ENCODE measurements at places on chromosomes 12 and 14.

DNA sequence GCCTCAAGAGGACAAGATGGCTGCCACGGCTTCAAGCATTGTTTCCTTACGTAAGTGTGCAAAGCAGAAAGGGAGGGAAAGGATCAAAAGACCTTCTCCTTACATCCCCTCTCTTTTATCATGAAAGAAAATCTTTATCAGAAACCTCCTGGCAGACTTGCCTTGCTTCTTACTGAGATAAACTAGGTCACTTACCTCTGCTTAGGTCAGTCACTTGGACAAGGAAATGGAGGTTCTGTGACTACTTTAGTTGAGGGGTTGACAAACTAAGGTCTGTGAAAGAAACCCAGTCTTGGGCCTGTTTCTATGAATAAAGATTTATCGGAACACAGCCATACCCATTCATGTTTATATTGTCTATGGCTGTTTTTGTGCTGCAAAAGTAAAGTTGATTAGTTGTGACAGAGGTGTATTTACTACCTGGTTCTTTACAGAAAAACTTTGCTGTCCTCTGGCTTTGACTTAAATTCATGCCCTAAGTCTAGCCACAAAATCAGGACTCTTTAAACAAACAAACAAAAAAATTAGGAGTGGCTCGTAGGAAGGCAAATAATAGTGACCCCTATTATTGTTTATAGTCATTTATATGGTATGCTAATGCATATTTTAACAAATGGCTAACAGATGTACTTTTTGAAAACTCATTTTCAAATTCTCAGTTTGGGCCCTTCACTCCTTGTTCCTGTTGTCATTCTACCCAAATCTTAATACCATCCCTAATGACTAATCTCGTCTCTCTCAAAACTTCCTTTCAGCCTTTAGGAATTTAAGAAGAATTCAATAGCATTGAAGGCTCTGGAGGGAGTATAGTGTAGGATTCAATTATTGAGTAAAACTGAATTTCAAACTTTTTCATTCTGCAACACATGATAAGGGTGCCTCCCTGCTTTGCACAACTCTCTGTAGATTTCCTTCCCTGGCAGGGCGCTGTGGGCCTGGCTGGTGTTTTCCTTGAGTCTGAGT lies 42.0 kb upstream of the ATP2B1 start:
- DNase-seq: no peak

- DNase-seq: no peak
These were observed 14.8 kb downstream of the MMP14 start for GRCh38 chr14:22850944-22851764.

GRCh38 chr12:22437031-22437806 lies 102.7 kb upstream of the ST8SIA1 start:
- DNase-seq: no peak

- DNase-seq: no peak
These were observed 4.7 kb downstream of the DDN start for GRCh38 chr12:48994224-48995085.

DNA sequence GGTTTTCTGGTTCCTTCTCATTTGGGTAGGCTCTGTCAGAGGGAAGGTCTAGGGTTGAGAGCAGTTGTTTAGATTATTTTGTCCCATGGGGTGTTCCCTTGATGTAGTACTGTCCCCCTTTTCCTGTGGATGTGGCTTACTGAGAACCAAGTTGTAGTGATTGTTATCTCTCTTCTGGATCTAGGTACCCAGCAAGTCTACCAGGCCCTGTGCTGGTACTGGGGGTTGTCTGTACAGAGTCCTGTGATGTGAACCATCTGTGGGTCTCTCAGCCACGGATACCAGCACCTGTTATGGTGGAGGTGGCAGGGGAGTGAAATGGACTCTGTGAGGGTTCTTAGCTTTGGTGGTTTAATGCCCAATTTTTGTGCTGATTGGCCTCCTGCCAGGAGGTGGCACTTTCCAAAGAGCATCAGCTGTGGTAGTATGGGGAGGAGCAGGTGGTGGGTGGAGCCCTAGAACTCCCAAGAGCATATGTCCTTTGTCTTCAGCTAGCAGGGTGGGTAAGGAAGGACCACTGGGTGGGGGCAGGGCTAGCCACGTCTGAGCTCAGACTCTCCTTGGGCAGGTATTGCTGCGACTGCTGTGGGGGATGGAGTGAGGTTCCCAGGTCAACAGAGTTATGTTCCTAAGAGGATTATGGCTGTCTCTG lies 179.3 kb upstream of the BTG1 start:
- DNase-seq: no peak

DNA sequence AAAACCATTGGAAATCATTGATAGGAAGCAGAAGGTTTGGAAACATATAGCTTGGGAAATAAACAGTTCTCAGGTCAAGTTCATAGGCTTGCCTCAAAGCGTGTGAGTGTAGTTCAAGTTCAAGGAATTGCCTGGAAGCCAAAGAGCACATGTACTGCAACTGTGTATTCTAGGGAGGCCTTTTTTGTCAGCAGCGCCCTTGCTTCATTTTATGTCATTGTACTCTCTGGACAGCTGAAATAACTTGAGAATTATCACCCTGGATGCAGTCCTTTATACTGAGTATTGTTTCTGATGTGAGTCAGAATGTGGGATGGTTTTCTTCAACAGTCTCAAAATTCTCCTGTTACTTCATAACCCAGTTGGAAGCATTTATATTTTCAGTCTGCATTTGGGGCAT lies 16.0 kb upstream of the EVL start:
- no peak for DNase-seq

GRCh38 chr12:125240717-125241116 lies 175.5 kb downstream of the AACS start:
- DNase-seq: no peak

- no peak for DNase-seq
These were observed 91.9 kb downstream of the SCN8A start for GRCh38 chr12:51682981-51683380.

DNA sequence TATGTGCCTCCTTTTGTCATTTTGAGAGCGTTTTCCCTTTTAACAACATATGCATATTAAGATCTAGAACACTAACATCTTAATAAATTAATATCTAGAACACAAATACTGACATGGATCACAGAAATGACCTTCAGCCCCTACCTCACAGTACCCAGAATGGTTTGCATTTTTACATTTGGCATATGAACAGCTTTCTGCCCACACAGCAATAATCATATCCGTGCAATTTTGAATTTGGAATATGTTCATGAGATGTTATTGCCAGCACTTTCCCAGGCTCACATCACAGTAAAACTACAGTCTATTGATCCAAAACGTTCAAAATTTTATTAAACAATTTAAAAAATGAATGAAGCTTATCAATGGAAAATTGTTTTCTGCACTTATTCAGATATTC lies 114.6 kb downstream of the SLC25A21 start:
- no peak for DNase-seq

DNA sequence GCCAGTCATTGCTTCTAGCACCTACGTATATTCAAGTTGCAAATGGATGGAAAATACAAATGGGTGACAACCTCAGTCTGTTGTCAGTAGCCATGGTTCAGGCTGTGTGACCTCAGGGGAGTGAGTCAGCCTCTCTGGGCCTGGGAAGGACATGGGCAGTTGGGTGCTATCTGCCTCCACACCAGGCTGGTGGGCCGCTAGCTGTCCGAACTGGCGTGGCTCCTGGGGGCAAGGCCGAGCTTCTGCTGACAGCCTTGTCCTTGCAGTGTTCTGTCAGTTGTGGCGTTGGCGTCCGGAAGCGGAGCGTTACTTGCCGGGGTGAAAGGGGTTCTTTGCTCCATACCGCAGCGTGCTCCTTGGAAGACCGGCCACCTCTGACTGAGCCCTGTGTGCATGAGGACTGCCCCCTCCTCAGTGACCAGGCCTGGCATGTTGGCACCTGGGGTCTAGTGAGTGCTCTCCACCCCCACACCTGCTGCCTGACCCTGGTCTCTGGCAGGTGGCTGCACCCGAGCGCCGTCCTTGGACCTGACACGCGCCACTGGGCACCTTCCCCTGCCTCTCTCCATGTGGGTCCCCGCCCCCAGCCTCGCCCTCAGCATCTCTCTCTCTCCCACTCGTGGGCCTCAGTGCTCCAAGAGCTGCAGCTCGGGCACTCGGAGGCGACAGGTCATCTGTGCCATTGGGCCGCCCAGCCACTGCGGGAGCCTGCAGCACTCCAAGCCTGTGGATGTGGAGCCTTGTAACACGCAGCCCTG lies 17.1 kb downstream of the PAPLN start:
- no peak for DNase-seq

Measured in NCI-H2081 treated with DMSO at 0.1 percent for 48 hours (cell line).